ENCODE measurements at places on chromosomes 1 and 21.
A peak's percentile ranks its signal among the peaks of the same experiment; 100 is the strongest.

DNA sequence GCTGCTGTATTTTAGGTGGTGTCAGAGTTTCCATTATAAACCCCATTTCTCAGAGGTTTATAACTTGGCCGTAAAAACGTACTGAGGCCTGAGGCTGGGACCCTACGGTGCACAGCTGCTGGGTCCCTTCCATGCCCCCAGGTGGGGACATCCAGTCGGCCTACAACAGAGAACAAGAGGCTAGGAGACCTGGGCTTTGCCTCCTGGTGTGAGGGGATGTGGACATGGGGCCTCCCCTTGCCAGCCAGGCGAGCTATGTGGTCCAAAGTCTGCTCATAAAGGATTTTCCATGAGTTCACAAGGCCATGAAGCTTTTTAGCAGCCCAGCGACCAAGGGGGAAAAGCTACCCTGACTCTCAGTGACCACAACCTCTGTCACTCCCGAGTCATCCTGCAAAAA is 261.5 kb upstream of the VAMP3 start:
- no peak for DNase-seq

DNA sequence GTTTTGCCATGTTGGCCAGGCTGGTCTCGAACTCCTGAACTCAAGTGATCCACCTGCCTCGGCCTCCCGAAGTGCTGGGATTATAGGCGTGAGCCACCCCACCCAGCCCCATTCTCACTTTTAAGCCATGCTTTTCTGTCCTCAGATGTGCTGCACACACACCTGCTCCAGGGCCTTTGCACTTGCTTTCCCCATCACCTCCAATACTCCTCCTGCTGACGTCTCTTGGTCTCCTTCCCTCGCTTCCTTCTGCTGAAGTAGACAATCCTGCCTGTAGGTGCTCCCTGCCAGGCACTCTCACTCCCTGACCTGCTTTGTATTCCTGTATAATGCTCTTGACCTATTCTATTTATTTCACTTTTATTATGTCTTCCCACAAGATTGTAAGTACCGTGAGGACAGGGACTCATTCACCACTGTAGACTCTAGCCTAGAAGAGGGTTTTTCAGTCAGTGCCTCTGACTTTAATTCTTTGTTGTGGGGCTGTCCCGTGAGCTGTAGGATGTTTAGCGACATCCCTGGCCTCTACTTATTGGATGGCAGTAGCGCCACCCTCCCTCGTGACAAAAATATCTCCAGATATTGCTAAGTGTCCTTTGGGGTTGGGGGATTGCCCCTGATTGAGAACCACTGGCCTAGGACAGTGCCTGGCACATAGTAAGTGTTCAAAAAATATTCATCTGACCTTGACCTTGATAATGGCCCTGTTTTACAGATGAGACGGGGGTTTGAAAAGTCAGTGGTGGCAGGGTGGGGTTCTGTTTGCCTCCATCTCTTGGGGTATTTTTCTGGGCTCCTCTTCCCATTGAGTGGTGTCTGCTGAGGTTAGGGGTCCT is 4.6 kb downstream of the TNFRSF1B start:
- DNase-seq, result no peak

DNA sequence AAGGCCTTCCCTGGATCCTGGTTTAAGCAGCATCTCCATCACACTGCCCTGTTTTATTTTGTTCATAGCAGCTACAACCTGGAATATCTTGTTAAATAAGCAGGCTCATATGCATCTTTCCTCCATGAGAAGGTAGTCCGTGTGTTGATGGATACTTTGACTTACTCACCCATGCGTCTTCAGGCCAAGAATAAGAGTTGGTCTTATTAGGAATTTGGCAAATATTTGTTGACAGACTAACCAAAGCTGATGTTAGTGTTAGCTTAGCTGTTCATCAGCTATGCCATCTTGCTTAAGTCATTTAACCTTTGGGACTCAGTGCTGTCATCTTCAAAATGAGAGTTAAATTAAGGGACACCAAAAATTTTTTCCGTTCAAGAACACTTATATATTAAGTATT is 59.2 kb downstream of the SASS6 start:
- DNase-seq, result no peak

DNA sequence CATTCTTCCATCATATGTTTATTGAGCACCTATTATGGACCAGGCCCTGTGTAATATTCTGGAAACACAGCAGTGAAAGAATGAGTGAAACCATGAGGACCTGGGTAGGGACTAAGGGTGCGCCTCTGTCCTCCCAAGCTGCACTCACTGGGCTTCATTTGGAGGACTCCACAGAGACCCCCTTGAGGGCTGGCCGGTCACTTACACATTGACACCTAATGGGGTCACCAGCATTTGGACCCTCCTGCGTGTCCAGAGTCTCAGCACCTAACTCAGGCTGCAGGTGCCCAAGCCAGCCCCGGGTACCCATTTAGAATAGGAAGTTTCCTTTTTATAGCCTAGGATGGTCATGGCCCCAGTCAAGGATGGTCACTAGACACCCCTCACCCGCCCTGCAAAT is 2.8 kb upstream of the FNDC5 start:
- no peak for DNase-seq

- DNase-seq, result no peak
These were observed 274.8 kb upstream of the SPAG17 start for GRCh38 chr1:118459871-118460270.

- no peak for DNase-seq
These were observed 339.7 kb upstream of the B3GALT2 start for GRCh38 chr1:193525917-193526710.

DNA sequence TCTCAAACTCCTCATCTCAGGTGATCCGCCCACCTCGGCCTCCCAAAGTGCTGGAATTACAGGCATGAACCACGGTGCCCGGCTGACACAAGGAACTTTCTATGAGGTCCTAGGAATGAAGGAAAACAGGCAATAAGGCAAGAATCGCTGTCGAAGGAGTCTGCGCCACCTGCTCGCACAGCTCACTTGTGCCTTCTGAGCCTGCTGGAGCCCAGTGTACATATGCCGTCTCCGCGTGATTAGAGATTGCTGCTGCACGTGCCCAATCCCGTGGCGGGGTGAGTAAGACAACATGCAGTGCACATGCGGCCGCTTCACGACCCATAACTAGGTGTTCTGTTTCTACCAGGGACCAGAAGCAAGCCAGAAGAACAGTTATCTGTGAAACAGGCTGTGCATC is 24.3 kb downstream of the H3-3A start:
- DNase-seq, result no peak

GRCh38 chr1:206106328-206107167 is 10.6 kb downstream of the AVPR1B start:
- peak; percentile 80 for DNase-seq

- DNase-seq, result no peak
These were observed 687 bp upstream of the RASSF5 start for GRCh38 chr1:206506405-206507283.

DNA sequence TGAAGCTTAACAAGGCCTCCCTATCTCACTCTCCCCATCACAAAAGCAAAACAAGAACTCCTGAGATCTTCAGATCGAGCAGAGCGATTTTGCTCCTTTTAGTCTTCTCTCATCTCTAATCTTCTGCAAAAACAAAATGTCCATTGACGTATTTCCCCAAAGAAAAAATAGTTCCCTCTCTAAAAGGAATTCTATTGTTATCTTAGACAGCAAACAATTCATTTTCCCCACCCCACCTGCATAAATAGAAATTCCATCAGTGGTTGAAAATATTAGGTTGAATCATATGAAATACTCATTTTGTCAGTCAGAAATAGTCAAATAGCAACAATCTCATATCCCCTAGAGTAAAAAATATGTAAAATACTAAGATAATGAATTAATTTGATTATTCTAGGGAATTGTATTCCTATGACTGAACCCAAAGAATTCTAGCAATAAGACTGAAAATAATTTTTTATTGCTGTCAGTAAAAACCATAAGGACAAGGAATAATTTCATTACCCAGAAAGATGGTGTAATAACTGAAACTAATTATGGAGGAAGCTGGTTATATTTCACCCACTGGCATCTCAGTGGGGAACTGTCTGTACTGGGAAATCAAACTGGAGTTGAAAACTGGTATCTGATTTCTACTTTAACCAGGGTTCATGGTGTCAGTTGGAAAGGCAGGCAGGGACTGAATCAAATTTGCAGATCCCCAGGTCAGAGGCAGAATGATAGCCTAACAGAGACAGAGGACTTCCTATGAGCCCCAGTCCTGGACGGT is 51.3 kb downstream of the RHOU start:
- no peak for DNase-seq

GRCh38 chr1:23646091-23646490 is 45.5 kb upstream of the RPL11 start:
- DNase-seq, result no peak

GRCh38 chr1:223726380-223727001 is 14.2 kb downstream of the CAPN2 start:
- peak; percentile 98 for DNase-seq

- DNase-seq, result peak; percentile 74
These were observed 576 bp downstream of the CCN1 start for GRCh38 chr1:85580872-85581801.
